Activated T-helper 1 cell treated with anti-CD3 and anti-CD28 coated beads, Interleukin-12 subunit alpha, Interleukin-12 subunit beta, Interleukin-2, Interleukin-4 antibody, amounts not matched to agents 30 ng/mL and 10 ng/mL and 1 ng/mL, durations not matched to agents 14 hours and 24 hours and 36 hours (primary cell): ENCODE measurements at places on chromosomes 2 and 18.

- no peaks in the 10 kb centered on the region for H3K4me1 ChIP-seq
- H3K27ac ChIP-seq, result no peak overlapping the region
- no peaks in the 10 kb centered on the region for H3K36me3 ChIP-seq
- no peak overlapping the region for H3K4me3 ChIP-seq
Observed at GRCh38 chr18:10449396-10449795, 5.0 kb upstream of the APCDD1 start.

DNA sequence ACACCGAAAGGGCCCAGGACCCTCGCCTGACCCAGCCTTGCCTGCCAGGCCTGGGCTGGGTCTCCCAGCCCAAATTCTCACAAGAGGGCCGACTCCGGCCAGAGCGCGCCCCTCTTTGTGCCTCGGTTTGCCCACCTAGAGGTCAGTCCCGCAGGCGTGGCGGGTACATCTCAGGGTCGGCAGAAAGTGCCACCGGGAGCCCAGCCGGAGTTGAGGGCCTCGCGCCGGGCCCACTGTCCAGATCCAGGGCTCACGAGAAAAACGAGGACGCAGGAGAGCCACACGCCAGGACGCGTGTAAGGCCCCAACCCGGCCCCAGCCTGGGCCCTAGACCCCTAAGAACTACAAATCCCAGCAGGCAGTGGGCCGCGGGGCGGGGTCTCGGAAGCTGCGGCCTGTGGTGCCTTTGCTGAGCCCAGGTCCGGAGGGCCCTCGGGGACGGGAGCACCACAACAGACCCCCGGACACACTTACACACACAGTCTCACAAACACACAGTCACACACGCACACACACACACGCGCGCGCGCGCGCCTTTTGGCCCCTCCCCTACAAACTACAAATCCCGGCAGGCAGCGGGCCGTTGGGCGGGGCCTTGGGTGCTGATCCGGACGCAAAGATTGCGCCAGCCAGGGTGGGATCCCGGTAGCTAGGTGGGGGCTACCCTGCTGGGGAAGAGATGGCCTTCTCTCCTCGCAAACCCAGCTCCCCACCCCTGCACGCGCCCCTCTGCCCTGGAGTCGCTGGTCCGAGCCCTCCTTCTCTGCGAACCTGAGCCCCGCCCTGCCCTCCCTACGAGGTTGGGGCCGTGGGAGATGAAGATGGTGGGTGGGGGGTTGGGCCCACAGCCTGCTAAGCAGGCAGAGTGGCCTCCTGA, at the start of gene SH2D6:
SH2D6 (plus strand) TSS at position 583 of the 877 bp plus-strand sequence. CDS start 10,752 bp downstream, outside the sequence.
- peaks cover 47% of the 10 kb centered on the region for H3K4me1 ChIP-seq
- H3K4me3 ChIP-seq, result peak within 1 kb of the TSS; percentile 96
- H3K27ac ChIP-seq, result peak within 1 kb of the TSS; percentile 98
- peaks cover 3% of the 10 kb centered on the region for H3K27me3 ChIP-seq
- peak; percentile 78 for DNase-seq

DNA sequence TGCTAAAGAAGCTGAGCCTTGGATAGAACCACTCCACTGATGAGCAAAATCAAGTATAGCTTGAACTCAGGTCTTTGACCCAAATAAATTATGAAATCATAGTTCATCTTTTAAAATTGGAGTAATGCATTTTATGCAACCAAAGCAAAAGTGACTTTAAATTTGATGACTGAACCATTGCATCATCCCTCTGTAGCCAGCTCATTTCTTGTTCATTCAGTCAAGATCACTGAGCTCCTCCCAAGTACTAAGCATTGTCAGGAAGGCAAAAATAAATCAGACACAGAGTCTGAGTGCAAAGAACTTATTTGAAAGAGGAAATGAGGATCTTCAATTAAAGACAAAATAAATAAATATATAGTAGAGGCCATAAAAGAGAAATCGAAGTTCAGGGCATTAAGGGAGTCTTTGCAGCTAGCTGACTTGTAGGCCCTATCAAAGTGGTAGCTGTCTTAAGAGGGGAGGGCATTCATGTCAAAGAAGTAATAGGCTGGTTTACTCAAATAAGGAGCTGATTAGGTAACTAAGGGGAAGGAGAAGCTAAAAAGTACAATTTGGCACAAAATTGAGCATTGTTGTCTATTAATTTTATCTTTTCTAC, 411.8 kb downstream of the MTX2 start:
- no peak for DNase-seq
- H3K36me3 ChIP-seq, result no peaks in the 10 kb centered on the region
- no peak overlapping the region for H3K4me3 ChIP-seq
- H3K4me1 ChIP-seq, result no peaks in the 10 kb centered on the region
- peaks cover 19% of the 10 kb centered on the region for H3K27me3 ChIP-seq

DNA sequence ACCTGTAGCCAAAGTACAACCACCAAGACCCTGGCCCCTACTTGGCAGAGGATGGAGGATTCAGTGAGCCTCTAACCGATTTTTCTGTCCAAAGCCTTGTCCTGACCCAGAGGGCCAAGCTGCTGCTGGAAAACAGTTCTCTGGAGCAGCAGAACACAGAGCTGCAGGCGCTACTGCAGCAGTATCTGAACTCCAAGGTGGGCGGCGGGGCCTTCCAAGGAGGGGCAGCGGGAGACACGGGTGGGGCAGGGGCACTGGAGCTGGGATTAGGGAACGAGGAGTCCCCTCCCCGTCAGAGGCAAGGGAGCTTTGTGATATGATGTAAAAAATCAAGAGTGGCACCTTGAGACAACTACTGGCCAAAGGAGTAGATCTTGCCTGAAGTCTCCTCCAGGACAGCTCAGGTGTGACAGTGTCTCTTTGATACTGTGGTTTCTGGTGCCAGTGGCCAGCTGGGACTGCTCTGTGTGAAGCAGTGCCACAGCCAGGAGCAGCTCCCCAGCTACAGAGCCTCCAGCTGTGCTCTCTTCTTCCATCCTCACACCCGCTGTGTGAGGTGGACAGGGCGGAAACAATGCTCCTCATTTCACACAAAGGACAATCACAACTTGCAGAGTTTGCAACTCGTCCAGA, 22.8 kb downstream of the OTOF start:
- no peak for DNase-seq
- H3K27ac ChIP-seq, result no peak overlapping the region
- peaks cover 11% of the 10 kb centered on the region for H3K27me3 ChIP-seq
- H3K4me1 ChIP-seq, result no peaks in the 10 kb centered on the region
- no peaks in the 10 kb centered on the region for H3K36me3 ChIP-seq
- H3K4me3 ChIP-seq, result no peak overlapping the region

DNA sequence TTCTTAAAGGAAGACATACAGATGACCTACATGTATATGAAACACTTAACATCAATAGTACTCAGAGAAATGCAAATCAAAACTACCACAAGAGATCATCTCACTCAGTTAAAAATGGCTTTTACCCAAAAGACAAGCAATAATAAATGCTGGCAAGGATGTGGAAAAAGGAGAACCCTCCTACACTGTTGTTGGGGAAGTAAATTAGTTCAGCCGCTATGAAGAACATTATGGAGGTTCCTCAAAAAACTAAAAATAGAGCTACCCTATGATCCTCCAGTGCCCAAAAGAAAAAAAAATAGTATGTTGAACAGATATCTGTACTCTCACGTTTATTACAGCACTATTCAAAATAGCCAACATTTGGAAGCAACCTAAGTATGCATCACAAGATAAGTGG, 1579.4 kb upstream of the TMEFF2 start:
- no peaks in the 10 kb centered on the region for H3K4me1 ChIP-seq
- no peaks in the 10 kb centered on the region for H3K36me3 ChIP-seq
- no peak for DNase-seq
- no peak overlapping the region for H3K27ac ChIP-seq

- no peak overlapping the region for H3K27ac ChIP-seq
- H3K27me3 ChIP-seq, result peaks cover 7% of the 10 kb centered on the region
- DNase-seq, result no peak
- no peaks in the 10 kb centered on the region for H3K36me3 ChIP-seq
- H3K4me3 ChIP-seq, result no peak overlapping the region
- H3K4me1 ChIP-seq, result no peaks in the 10 kb centered on the region
Observed at GRCh38 chr2:47269316-47270232, 114.5 kb upstream of the STPG4 start.

- H3K4me1 ChIP-seq, result no peaks in the 10 kb centered on the region
Observed at GRCh38 chr2:133407341-133407740, 160.9 kb downstream of the NCKAP5 start.

- no peak for DNase-seq
- no peaks in the 10 kb centered on the region for H3K27me3 ChIP-seq
- H3K36me3 ChIP-seq, result peaks cover 22% of the 10 kb centered on the region
- H3K4me3 ChIP-seq, result peak overlapping the region; percentile 99
Observed at GRCh38 chr2:27771202-27771547, 344 bp upstream of the MRPL33 start.

DNA sequence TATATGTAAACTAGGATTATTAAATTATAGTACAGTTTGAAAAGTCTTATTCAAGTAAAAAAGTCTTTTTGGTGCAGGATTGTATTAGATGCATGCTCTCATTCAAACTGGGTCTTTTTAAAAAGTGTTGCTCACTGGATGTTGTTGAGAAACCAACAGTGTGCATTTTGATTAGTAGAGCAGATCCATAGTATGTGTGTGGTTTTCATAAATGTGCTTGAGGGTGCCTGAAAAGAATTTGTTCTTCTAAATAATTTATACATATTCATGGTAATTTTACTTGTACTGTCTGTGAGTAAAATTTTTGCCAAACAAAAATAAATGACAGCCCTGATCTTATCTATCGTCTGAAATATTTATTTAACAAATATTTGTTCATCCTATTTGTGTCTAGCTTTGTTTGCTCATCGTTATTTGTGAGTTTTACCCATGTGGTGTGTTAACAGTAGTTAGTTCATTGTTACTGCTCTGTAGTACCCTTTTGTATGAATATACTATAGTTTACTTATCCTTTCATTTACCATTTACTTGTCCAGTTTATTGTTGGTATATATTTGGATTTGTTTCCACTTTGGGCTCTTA, 50.4 kb downstream of the PTPN4 start:
- no peaks in the 10 kb centered on the region for H3K27me3 ChIP-seq
- H3K4me3 ChIP-seq, result no peak overlapping the region
- H3K36me3 ChIP-seq, result peaks cover 2% of the 10 kb centered on the region

GRCh38 chr18:57038395-57038794, 108.5 kb upstream of the BOD1L2 start:
- no peaks in the 10 kb centered on the region for H3K27me3 ChIP-seq
- no peak overlapping the region for H3K27ac ChIP-seq
- no peaks in the 10 kb centered on the region for H3K36me3 ChIP-seq
- no peak overlapping the region for H3K4me3 ChIP-seq
- DNase-seq, result no peak

DNA sequence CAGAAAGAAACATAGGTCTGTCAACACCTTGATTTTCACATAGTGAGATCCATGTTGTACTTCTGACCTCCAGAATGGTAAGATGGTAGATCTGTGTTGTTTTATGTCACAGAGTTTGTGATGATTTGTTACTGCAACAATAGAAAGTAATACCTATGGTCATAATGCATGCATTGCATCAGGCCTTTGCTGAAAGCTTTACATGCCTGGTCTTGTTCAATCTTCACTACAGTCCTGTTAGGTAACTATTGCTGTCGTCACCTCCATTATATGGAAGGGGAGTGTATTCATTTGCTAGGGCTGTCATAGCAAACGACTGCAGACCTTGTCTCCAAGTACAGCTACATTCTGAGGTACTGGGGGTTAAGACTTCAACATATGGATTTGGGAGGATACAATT, 243.5 kb downstream of the ANAPC1 start:
- H3K27me3 ChIP-seq, result peaks cover 25% of the 10 kb centered on the region
- no peak overlapping the region for H3K4me3 ChIP-seq
- no peak overlapping the region for H3K27ac ChIP-seq
- no peak for DNase-seq
- peaks cover 25% of the 10 kb centered on the region for H3K4me1 ChIP-seq

GRCh38 chr2:210546424-210547208, 9.8 kb upstream of the CPS1 start:
- no peaks in the 10 kb centered on the region for H3K36me3 ChIP-seq
- DNase-seq, result no peak
- H3K4me1 ChIP-seq, result no peaks in the 10 kb centered on the region
- no peak overlapping the region for H3K27ac ChIP-seq

DNA sequence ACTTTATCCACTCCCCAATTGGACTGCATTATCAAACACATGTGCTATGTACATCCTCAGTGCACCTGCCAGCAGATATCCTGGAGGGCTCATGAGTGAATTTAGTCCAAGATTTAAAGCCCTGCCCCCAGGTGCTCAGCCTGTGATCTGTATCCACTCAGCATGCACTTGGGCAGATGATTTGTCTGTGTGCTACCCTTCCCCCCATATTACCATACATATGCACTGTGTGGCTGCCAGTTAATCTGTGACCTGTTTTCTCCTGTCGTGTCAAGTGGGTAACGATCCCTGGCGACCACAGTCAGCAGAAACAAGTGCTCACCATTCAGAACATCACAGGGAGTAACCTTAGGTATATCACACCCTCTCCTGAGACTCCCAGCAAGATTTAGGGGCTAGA, 10.2 kb downstream of the NAGK start:
- no peak overlapping the region for H3K4me3 ChIP-seq
- H3K27me3 ChIP-seq, result no peaks in the 10 kb centered on the region
- H3K36me3 ChIP-seq, result peaks cover 32% of the 10 kb centered on the region

- H3K4me3 ChIP-seq, result no peak overlapping the region
- H3K27ac ChIP-seq, result no peak overlapping the region
- H3K4me1 ChIP-seq, result no peaks in the 10 kb centered on the region
- no peaks in the 10 kb centered on the region for H3K36me3 ChIP-seq
Observed at GRCh38 chr2:79729532-79729931, 216.7 kb downstream of the CTNNA2 start.

GRCh38 chr2:23073671-23074070, 311.3 kb upstream of the KLHL29 start:
- H3K27me3 ChIP-seq, result peaks cover 2% of the 10 kb centered on the region
- no peak overlapping the region for H3K27ac ChIP-seq
- H3K36me3 ChIP-seq, result no peaks in the 10 kb centered on the region

DNA sequence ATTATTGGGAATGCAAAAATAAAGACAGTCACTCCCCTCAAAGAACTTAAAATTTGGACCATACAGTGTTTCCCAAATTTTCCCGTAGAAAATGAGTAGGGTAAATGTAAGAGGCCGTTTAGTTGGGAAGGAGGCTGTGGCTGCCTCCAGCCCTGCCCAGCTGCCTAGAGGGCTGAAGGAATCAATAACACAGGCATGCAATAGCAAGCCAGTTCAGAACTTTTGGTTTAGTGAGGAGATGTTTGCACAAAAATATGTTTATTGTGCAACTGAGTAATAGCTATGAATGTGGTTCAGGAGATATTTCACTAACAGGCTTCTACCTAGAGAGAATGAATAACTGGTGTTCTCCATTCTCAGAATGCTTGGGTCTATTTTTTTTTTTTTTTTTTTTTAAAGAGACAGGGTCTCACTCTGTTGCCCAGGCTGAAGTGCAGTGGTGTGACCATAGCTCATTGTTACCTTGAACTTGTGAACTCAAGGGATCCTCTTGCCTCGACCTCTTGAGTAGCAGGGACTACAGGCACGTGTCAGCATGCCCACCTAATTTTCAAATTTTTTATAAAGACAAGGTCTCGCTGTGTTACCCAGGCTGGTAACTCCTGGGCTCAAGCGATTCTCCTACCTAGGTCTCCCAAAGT, 23.6 kb downstream of the UGP2 start:
- peaks cover 39% of the 10 kb centered on the region for H3K36me3 ChIP-seq
- H3K27me3 ChIP-seq, result no peaks in the 10 kb centered on the region

DNA sequence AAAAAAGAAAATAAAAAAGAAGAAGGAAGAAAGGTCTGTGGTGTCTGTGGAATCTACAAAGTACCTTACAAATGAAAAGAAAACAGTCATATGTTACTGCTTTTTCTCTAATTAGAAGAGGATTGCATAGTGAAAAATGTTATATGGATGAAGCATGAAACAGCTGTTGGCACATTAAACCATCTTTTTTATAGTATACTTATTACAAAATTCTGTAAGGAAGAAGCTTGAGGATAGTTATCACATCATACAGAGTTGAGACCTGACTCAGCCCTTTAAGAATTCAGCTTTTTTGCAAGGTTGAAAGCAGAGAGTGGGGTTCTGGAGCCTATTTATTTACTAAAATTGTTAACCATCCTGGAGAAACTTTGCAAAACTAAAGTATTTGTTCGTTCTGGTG, 222.7 kb downstream of the PHLPP1 start:
- no peaks in the 10 kb centered on the region for H3K36me3 ChIP-seq
- DNase-seq, result no peak
- peaks cover 24% of the 10 kb centered on the region for H3K4me1 ChIP-seq
- H3K27ac ChIP-seq, result no peak overlapping the region
